Germinal center (tissue), 1 donor: ENCODE measurements at places on chromosomes 2 and 18.

GRCh38 chr2:10057231-10058107 is 14.1 kb downstream of the KLF11 start:
- DNase-seq, result no peak

DNA sequence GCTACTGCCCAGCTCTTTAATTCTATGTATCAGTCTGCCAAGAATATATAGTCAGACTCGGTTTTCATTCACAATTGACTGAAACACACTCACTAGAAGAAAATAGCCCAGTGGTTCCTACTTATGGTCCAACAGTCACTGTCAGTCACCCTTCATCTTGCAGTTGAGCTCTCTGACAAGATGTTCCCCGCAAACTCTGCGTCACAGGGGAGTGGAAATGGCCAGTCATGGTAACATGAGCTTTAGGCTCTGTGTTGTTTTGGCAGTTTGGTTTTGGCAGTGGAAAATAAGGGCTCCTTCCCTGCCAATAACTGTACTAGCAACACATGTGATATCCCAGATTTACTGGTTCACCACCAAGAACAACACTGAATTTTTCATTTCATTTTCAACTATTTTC is 122.5 kb downstream of the PRPF40A start:
- DNase-seq, result no peak

DNA sequence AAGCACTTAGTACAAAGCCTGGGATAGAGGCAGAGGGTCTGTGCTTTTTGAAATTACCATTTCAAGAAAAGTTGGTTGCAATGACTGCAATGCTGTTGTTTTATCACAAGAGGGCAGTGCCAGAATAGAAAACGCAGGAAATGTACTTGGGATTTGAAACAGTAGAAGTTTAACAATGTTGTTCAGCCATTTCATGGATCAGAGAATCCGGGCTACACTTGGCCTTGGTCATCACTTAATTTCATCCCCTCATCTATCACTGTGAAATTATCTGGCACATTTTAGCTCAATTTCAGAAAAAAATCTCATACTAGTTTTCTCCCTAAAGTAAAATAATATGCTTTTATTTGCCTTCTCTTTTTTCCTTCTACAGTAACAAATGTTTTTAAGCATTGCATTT is 70.8 kb downstream of the RAPGEF4 start:
- DNase-seq, result peak; percentile 15

- DNase-seq, result no peak
Observed at GRCh38 chr2:58064086-58064485, 17.5 kb downstream of the VRK2 start.

DNA sequence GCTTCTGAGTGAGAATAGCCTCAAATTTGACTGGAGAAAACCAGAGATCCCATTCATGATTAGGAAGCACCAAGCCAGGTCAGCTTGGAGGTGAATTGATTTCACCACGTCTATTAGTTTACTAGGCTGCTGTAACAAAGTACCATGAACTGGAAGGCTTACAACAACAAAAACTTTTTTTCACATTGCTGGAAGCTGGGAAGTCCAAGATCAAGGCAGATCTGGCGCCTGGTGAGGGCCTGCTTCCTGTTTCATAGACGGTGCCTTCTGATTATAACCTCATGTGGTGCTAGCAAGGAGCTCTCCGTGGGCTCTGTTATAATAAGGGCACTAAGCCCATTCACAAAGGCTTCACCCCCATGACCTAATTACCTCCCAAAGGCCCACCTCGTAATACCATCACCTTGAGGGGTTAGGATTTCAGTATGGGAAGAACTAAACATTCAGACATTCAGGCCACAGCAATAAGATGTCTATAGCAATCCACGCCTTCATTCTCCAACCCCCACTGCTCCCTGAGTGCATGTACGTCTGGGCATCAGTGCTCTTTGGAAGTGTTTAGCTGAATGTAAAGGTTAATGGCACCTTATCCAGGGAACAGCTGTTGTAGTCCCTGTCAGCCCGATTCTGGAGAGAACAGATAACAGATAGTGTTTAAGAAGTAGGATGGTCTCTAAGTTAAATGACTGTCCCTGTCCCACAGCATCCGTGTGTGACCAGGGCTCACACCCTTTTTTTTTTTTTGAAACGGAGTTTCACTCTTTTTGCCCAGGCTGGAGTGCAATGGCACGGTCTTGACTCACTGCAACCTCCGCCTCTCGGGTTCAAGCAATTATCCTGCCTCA is 89.2 kb downstream of the SOCS6 start:
- DNase-seq, result no peak

DNA sequence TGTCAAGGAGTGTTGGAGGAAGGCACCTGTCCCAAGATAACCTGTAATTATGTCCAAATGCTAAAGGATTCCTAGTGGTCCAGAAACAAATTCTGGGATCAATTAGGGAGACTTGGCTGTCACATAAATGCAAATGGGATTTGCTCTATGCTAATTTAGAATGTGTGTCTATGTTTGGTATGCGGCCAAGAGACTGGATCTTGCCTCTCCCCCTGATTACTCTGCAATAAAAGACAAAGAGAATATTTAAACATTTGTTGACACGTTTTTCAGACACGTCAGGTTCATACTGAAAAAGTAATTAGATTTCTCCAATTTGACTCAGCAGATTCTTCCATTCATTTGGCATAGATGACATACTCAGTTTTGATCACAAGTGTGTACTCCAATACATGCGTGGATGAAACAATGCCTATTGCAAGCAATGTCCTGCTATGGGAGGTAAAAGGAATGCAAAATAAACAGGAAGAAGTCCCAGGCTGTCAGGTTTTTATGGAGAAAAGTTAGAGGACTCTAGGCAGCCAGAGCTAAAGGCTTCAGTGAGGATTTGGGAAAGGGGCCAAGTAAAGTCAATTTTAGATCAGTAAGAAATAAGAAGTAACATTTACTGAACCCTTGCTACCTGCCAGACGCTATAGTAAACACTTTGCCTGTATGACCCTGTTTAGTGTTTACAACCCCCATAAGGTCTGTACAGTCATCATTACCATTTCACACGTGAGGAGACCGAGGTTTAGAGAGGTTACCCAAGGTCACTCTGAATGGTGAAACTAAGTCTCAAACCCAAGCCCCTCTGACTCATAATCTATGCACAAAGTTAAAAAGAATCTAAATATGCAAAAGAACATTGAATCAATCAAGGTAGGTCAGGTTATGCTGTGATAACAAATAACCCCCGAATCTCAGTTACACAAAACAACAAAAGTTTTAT is 7.8 kb downstream of the ANTXR1 start:
- DNase-seq, result no peak

DNA sequence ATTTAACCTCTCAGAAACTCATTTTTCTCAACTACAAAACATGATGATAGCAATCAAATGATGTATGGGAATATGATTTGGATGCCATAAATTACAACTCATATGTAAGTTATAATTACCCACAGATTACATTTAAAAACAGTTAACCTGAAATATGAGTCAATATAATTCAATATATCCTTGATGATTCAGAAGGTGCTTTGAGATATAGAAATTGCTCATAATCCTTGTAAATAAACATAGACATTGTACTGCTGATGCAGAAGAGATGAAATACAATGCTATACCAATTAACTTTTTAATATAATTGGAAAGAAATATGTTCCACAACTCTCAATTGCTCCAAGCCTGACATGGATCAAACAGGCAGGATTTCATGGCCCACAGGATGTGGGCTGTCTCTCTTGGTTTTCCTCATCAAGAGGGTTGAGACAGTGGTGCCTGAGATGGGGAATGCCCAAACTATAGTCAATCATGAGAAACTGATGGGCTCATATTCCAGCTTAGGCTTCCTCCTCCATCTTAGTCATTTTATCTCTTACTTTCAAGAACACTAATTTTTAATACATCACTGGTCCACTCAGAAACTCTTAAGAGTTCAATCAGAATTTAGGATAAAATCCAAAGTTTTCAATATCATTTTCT is 49.4 kb downstream of the NCKAP5 start:
- DNase-seq, result no peak

DNA sequence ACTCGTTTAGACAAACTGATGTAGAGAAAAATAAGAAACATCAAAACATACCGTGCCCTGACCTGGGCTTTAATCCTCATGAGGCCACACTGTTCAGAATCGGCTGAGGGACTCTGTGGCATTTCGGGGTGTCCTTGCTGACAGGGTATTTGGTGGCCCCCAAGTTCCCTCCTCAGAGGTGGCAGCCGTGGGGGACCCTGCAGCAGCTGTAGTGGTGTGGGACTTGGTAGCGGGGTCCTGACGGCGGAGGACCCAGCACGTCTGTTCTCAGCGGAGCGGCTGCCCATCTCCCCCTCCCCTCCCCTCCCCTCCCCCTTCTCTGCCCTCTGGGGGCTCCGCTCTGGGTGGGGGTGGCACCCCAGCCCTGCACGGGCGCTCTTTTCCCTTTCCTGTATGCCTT is 18.4 kb downstream of the KCNG2 start:
- DNase-seq, result no peak

DNA sequence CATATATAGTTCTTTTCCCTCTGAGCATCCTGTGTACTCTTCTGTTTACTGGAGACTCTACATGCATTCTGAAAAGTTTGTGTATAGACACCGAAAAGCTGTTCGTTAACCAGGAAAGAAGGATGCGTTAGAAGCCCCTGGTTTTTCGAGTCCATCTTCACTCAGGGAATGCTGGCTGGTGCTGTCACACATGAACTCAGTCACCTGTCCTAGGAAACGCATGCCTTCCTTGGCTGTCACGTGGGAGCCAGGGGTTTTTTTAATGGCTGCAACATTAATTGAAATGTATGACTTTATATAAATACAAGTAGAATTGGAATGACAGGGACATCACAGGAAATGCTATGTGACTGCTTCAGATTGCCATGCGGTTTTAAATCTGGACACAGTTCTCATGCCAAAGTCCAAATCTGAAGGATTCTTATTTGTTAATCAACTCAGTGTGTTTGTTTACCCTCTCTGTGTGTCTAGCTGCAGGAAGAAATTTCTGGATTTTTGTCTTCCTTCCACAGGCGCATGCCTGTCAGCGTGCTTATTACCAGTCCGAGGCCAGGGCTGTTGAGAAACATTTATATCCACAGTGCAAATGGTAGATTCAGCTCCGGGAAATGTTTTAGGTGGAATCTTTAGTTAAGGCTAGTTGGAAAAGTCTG is 2.6 kb downstream of the RAMP1 start:
- DNase-seq, result no peak

DNA sequence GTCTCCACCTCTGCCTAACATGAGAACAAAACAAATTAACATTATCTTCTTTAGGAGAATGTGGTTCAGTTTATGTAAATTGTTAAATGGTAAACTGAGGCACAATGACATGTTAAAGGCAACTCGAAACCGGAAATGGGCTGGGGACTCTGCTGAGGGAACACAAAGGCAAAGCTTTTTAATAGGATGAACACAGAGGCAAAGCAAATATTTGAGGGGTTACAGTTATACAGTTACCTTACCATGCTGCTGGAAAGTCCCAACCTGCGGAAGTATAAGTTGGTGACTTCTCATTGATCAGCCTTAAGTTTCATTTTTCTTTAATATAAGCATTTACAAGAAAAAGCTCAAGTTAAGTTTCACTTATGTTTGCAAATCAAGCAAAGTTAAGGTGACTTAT is 195.0 kb downstream of the DLGAP1 start:
- DNase-seq, result no peak

DNA sequence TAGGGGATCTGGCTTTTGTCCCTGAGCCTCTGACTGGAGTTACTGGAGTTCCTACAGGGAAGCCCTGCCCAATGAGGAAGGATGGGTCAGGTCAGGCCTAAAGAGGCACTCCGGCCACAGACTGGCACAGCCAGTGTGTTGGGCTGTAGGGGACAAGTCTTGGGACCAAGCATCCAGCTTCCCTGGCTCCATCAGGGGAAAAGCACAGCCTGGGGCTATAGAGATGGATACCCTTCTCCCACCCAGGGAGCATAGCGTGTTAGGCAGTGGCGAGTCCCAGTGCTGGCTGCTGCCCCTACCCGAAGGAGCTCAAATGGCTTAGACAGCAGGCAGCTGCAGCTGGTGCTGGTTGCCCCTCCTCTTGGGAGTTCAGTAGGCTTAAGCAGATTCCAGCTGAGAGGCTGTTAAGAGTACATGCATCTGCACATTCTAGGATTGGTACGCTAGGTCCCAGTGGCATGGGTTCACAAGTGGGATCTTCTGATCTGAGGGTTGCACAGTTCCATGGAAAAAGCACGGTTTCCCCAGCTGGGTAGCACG is 111.4 kb downstream of the DCDC2C start:
- no peak for DNase-seq

GRCh38 chr18:48675352-48675761 is 136.5 kb downstream of the CTIF start:
- peak; percentile 80 for DNase-seq

DNA sequence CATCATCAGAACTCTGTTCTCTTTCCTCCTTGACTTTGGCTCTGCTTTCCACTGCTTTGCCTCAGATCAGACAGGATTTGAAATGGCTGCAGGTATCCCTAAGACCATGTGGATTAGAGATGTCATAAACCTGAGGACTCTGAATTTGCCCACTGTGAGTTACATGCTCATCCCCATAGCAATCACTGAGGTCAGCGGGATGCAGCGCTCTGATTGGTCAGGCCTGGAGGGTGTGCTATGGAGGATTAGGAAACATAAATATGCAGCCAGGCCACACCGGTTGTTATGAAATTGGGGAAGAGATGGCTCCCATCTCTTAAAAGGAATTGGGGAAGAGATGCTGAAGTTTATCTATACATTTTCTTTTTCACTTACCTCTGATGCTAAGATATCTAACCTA is 73.7 kb upstream of the DNAJC10 start:
- peak; percentile 67 for DNase-seq
